ENCODE measurements at places on chromosomes 3 and 15. TPM values are rescaled to one million over a fixed set of nuclear protein-coding genes. Genes with fewer than 3 reads are reported as not detected.
A peak's percentile ranks its signal among the peaks of the same experiment; 100 is the strongest.

DNA sequence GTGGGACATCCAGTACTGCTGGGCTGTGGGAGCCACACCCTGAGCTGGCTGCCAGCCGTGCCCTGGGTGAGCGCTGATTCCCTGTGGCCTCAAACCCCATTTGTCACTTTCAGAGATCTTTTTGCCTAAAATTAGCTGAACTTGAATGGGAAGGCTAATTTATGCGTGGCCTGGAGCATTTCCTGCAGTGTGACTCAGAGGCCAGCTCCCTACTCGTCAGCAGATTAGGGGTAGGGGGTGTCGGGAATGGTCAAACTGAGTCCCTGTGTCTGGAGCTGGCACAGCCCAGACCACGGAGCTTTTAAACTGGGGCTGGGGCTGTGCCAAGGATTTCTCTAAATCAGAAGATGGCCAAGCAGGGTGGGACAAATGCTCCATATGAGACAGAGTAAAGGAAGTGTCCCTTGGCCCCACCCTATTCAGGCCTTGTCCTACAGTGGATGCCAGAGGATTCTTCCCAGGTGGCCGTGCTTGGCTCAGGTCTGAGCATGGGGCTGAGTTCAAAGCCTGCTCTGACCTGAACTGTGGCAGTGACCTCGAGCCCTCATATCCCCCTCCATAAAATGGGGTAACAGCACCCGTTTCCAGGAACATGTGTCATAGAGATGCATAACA is 59.7 kb downstream of the ATP2B2 start:
- ATAC-seq: no peak

- ATAC-seq: peak; percentile 36
These were observed 37.1 kb downstream of the PSMD6 start for GRCh38 chr3:63986146-63986545.

DNA sequence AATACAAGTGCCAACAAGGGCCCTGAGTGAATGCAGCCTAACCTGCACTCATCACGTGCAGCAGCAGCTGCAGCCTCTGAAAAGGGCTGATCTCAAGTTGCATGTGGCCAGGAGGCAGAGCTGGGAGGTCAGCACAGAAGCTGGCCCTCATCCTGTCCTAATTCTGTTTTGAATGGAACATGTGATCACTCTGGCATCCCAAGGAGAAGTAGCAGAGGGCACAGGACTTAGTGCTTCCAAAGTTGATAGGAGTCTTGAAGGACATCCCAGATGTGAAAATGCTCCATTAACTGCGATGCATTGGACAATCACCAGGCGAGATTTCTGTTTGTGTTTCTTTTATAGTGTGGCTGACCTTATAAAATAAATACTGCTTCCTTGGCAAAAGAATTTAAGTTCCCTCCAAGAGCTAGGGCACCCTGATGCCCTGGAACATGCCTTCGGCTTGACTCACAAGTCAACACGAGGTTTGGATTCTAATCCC is 31.6 kb upstream of the STAG1 start:
- no peak for ATAC-seq

DNA sequence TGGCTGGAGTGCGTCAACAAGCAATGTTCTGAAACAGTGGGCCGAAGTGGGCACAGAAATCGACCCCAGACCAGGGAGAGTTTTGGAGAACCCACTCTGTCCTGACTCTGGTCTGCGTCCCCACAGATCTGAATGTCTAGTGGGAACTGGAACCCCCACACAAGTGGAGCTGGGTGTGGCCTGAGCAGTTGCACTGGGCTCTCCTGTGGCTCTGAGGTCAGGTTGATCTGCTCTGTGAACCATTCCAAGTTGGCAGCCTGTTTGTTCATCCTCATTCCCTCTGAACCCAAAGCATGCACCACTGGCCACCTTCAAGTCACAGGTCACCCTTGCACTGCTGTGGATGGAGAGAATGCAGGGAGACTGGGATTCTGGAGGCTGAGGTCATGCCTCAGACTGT is 60.5 kb downstream of the STARD5 start:
- ATAC-seq: no peak

The GCSAM gene
- 0.13 TPM for total RNA-seq

The NCEH1 gene
- 1.5 TPM for total RNA-seq

The PRKCI gene
- total RNA-seq: 27.1 TPM

The NR2C2 gene
- total RNA-seq: 36.3 TPM
